ENCODE measurements at places on chromosomes 5 and 9.

DNA sequence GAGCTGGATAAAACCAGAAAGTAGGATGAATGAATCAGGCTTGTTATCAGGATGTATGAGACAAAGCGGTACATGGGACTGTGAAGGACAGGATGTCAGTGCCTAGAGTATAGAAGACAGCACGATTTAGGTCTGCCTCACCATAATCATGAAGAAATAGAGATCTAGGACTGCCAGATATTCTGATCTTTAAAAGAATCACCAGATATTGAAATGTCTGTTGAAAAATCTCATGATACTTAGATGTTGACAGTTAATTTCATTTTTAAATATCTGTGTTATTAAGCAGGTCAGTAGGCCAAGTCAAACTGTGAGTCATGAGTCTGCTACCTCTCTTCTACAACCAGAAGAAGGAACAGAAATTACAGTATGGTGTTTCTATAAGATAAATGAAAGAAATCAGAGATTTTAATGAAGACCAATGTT, 65.0 kb downstream of the ST8SIA4 start:
- no peak for DNase-seq

GRCh38 chr5:167773668-167774301, 517.7 kb upstream of the WWC1 start:
- no peak for DNase-seq

- DNase-seq, result no peak
Measured at GRCh38 chr5:155983954-155984353, 343.0 kb upstream of the SGCD start.

DNA sequence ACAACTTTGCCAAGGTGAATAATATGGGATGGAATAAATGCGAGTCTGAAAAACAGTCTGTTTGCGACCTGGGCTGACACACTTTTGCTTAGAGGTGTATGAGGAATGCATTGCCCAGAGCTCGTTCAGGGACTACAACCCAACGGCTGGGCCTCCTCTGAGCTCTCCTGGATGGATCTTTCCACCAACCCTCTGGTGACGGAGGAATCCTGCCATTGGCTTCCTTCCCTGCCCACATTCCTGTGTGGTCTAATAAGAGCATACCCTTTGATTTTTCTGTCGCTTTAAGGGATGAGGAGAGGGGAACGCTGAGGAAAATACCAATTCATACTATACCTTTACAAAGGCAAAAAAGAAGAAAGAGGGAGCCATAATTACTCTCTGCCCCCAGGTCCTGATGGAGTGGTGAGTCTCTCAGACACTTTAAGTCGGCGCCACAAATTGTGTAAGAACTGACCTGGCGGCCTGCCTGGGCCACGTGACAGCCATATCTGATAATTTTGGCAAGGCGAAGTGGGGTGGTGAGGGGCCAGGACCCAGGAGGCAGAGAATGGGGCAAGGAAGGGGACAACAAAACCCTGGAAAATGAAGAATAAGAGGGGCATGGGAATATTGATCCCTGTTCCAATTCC, 265.2 kb upstream of the MSX2 start:
- DNase-seq, result no peak

GRCh38 chr5:473551-474192, 30.7 kb downstream of the EXOC3 start:
- peak; percentile 57 for DNase-seq

DNA sequence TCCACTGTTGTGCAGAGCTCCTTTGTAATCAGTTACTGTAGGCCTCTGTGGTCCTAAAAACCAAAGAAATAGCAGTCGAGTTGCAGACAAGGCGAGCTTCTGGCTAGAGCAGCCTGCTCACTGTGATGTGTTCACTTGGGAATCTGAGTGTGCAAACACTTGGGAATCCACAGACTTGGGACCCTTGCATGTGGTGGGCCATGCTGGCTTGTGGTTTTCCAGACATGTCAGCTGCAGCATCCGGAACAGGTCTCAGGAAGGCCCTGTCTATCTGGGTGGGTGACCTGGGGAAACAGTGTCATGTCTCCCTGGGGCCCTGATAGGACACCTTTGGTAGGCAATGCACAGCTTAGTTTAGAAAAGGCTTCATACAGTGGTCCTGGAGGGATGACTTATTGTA, 66.4 kb downstream of the WWC1 start:
- DNase-seq, result no peak

DNA sequence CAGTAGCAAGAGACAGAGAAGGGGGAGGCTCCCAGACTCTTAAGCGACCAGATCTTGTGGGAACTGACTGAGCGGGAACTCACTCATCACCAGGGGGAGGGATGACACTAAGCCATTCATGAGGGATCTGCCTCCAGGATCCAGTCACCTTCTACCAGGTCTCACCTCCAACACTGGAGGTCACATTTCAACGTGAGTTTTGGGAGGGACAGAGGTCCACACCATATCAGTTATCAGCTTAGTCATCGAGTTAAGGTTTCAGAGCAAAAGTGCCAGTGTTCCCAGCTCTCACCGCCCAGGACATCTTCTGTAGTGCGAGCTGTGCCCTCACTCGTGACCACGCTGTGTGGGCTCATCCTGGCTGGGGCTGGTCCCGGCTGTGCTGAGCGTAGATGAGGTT, 98.7 kb upstream of the CACNA1B start:
- DNase-seq, result no peak

- DNase-seq, result no peak
Measured at GRCh38 chr9:84953252-84953773, 283.8 kb downstream of the NTRK2 start.

DNA sequence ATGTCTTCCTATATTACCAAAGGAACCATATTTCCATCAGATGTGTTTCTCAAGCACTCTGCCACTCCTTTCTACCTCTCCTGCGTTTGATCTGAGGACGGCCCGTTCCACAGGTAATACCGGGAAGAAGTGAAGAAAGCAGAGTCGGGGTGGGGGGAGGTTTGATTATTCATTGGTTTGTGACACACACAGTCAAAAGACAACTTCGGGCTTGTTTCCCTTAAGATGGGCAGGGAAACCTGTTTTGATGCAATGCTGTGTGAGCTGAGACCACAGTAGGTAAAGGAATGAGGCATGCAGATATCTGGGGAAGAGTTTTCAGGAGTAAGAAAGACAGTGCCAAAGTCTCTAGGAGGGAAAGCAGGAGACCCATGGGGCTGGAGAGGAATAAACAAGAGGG, 54.0 kb downstream of the BOD1 start:
- DNase-seq, result no peak

Measured in KBM-7 (cell line).